ENCODE measurements at places on chromosomes 3 and 15.

DNA sequence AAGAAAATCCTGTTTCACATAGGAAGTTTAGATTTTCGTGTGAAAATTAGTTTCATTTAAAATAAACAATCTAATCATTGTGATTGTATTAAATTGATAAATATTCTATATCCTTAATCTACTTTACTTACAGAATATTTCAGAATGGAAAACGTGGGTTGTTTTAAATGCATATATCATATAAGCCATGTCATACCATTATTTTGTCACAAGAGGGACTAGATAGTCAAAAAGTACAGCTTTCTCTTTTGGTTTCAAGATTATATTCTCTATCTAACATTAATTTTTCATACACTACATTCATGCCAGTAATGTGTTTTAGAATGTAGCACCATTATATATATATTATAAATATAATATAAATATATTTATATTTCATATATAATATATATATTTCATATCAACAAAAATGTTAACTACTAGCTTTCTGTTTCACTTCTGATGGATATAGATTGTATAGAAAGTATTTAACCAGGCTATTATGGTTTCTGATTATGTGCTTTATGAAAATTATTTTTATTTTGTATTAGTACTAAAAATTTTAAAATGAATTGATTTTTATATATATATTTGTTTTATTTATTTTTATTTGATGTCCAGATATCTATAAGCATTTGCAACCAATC, 45.3 kb downstream of the OSTN start:
- no peak for DNase-seq

DNA sequence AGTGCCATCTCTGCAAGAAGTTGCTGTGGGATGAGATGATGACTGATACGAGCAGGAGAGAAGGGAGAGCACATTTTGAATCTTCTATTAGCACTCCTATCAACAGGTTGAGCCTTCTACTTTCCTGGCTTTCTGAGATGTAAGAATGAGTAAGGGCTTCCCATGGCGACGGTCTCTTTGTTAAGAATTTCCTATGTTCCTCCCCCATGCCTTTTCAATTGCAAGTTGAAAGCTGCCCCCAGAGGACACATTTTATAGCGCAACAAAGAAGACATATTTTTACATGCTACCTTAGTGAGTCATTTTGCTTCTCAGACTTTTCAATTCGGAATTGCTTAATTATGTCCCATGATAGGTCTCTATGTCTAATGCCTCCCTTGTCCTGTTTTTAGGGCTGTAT, 71.3 kb upstream of the LRTM1 start:
- no peak for DNase-seq

DNA sequence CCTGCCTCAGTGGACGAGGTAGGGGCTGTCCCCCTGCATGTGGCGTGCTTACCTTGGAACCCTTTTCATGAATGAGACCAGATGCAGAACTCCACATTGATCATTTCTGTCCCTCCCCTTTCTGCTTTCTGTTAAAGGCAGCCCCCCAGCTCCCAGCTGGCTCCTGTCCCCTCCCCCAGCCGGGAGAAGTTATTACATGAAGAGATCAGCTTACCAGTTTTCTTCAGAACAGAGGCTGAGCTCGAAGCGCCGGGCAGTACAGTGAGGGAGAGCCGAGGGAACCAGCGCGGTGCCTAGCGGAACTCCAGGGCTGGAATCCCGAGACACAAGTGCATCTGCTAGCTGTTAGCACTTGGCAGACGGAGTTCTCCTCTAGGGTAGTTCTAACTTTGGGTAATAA, 263.3 kb upstream of the NR2E3 start:
- no peak for DNase-seq

DNA sequence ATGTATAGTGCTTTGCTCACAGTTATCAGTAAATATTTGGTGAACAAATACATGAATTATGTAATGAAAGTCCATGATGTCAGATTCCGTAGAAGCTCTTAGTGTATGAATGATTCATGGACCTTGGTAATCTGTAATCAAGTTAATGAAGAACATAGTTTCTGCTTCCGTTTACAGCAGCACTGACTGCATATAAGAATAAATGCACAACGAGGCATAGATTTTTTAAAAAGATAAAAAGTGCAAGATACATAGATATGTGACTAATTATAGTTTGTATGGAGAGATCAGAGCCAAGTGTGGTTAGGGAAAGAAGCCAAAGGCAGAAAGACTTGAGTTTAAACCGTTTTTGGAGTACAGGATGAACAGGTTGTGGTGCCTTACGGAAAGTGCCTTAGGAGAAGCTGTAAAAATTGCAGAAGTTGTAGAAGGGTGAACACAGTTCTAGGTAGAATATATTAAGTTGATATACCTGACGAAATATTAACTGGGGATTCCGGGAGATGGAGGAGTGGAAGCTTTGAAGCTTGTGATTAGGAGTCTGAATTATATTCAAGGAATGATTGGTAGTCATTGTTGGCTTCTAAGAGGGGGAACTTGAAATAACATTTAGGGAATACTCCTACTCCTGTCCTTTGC, 293.1 kb downstream of the NLGN1 start:
- no peak for DNase-seq

- no peak for DNase-seq
These were observed 41.8 kb downstream of the IFT122 start for GRCh38 chr3:129481766-129482332.

GRCh38 chr3:146783446-146783845, 178.3 kb upstream of the PLSCR5 start:
- DNase-seq, result no peak

- DNase-seq, result no peak
These were observed 18.4 kb upstream of the PIGZ start for GRCh38 chr3:196987022-196987421.

DNA sequence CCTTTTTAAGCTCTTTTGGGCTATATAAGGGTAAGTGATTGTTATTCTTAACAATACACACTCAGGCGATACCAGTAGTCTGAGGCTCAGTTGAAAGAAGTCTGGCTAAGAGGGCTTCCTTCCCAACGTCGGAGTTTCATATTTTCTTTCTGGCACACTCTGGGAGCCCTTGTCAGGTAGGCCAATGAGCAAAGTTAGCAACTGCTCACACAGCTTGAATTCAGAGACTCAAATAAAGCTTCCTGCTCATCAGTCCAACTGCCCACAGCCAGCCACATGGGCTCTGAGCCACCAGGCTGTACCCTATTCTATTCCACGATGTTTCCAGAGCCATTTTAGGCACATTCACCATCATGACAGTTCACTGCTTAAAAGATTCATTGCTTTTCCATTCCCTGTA, 155.1 kb upstream of the TBL1XR1 start:
- DNase-seq, result no peak

DNA sequence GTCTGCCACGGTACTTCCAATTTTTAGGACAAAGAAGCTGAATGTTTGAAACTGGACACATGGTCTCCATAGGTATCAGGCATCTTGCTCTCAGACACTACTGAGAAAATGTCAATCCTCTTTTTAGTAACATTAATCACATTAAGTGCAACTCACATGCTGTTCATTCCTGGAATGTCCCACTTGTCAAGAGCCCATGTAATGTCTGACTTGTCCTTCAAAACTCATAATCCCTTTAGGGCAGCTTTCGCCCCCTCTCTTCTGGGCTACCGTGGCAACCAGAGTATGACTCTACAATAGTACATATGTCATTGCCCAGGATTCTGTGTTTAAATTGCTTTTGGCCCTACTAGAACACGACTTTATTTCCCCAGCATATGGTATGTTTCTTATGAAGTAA, 12.3 kb downstream of the NUDT16 start:
- DNase-seq, result no peak

GRCh38 chr3:38579551-38580449, 69.7 kb downstream of the SCN5A start:
- peak; percentile 35 for DNase-seq

DNA sequence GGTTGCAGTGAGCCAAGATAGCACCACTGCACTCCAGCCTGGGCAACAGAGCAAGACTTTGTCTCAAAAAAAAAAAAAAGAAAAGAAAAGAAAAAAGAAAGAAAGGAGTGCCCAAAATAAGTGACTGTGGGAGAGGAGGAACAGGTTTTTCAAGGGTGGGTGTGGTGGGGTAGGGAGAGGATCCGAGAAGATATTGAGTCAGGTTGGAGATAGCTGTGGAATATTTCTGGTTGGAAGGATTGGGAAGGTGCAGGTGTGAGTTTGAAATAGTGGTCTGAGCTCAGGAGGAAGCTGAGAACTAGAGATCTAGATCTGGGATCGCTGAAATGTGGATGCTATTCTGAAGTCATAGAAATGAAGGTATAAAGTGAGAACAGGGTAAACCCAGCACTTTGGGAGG, 7.8 kb downstream of the SCAMP2 start:
- DNase-seq, result no peak

GRCh38 chr15:93459396-93459795, 370.4 kb upstream of the RGMA start:
- no peak for DNase-seq

DNA sequence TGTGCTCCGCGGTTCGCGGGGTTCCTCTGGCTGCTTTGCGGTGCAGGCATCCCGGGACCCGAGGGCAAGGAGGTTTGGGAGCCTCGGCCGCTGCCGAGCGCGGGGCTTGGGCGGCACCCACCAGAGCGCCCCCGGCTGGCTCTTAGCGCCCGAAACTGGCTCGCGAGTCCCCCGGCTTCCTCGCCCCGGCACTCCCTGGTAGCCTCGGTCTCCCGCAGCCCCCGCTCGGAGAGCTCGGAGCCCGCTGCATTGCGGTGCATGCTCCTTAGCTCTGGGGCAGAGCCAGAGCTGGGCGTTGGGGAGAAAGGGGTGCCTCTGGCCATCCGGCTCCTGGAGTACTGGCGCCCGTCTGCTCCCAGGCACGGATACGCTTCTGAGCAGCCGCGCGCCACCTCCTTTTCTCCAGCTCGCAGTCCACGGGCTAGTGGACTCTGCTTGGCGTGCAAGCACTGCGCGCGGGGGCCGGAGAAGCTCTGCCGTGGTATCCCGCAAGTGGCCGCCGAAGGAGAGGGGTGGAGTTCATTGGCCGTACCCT, 753 bp downstream of the EPHB1 start:
- DNase-seq, result no peak

GRCh38 chr3:141553055-141553454, 66.2 kb downstream of the RASA2 start:
- DNase-seq, result no peak

DNA sequence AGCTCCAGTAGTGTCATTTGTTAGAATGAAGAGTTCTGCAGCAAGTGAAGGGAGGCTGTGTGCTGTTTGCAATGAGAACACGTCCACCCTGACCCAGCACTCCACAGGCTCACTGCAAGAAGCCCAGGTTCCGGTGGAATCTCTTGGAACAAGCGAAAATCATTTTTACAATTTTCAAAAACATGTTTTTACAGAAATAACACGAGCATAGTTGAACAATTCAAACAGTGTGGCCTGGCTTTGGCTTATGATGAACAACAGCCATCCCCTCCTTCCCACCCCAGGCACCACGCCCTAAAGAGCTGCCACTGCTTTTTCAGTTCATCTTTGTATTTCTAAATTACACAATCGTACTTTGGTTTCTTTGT, 59.5 kb upstream of the KY start:
- no peak for DNase-seq

GRCh38 chr15:67105065-67105951, 39.9 kb downstream of the SMAD3 start:
- DNase-seq, result no peak

DNA sequence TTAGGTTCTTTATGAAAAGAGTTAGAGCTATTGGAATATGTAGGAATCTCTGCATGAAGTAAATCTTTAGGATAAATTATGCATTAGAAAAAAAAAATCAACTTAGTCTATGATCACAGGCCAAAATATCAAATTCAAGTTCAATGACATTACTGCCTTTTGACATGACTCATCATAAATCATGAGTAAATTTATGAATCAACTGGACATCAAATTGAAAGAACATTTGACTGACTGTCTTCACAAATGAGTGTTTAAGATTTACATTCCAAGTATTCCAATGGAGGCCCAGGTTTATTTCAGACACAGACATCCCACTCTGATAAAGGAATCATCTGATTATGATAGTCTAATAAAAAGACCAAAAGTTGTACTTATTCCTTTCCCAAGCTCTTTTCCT, 192.8 kb upstream of the TTC14 start:
- no peak for DNase-seq

DNA sequence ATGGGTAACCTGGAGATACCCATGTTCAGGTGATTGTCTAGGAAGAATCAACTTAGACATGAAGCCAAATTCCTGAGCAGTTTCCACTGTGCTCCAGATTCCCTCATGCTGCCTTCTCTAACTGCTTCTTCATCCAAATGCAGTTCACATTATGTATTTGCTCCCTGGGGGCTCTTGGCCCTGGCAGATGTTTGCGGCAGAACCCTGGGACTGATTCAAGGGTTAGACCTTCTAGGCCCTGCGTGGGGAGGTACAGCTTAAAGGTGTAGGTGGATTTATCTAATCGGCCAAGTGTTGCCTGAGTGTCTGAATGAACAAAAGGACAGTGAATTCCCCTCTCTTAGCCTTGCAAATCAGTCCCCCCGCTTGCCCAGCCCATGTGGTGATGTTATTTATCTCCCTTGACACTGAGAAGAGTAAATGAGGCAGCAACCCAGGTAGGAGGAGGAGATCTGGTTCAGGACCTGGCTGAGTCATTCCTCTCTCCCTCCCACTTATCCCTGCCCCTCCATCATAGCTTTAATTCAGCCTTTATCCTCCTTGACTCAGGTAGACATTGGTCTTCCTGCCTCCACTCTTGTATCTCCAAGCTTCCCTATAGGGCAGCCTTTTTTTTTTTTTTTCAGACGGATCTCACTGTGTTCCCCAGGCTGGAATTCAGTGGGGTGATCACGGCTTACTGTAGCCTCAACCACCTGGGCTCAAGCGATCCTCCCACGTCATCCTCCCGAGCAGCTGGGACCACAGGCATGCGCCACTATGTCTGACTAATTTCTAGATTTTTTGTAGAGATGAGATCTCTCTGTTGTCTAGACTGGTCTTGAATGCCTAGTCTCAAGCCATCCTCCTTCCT, 54.8 kb downstream of the MAGEF1 start:
- no peak for DNase-seq

DNA sequence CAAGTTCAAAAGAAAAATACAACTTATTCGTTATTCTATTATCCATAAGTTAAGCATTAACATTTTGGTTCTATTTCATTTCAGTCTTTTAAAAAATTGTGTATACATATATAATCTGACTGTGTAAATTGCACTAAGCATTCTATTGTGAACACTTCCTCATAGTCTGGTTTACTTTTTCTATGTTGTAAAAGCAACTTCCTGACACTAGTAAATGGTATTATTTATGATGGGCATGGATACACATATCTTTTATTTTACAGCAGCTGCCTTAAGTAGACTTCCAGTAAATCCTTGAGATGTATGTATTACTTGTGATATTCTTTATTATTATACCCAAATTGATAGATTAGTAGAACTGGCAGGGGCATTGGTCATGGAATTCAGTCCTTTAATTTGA, 58.2 kb downstream of the FNDC3B start:
- DNase-seq, result no peak

- no peak for DNase-seq
These were observed 47.4 kb upstream of the P3H2 start for GRCh38 chr3:190167936-190168680.

- no peak for DNase-seq
These were observed 14.0 kb upstream of the COPG1 start for GRCh38 chr3:129235344-129235917.

GRCh38 chr15:69926721-69927120, 171.0 kb downstream of the TLE3 start:
- DNase-seq, result peak; percentile 20

Measured in activated CD8-positive, alpha-beta memory T cell treated with anti-CD3 and anti-CD28 coated beads, Interleukin-2, amount 50 U/mL, for 48 hours (primary cell).